DMS 273 treated with DMSO at 0.1 percent for 48 hours (cell line): ENCODE measurements at places on chromosomes 4 and X.

DNA sequence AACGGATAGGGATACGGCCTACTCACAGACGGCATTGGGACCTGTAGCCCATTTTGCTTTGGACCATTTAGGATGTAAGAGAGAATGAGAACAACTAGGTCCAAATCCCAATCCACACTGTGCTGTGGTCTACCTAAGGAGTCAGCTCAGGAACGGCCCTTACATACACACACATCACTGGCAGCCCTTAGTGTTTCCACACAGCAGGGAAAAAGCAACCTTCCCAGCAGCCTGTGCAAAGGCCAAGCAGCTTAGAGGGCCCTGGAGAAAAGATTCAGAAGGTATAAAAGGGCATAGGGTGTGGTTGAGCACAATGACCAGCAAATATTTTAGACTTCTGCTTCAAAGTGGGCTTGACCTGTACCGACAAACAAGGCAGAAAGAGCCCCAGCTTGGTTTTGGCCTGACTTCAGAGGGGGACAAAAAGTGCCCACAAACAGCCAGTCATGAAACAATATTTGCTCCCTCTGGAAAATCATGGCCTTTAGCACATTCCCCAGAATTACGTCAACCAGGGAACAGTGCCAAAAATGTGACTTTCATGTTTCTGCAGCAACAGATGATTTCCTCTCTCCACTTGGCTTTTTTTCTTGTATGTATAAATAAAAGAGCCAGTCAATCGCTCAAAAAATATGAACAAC is 359.5 kb upstream of the FGF16 start:
- DNase-seq = no peak

- no peak for DNase-seq
Measured at GRCh38 chr4:76968937-76969336, 19.4 kb downstream of the SEPTIN11 start.

DNA sequence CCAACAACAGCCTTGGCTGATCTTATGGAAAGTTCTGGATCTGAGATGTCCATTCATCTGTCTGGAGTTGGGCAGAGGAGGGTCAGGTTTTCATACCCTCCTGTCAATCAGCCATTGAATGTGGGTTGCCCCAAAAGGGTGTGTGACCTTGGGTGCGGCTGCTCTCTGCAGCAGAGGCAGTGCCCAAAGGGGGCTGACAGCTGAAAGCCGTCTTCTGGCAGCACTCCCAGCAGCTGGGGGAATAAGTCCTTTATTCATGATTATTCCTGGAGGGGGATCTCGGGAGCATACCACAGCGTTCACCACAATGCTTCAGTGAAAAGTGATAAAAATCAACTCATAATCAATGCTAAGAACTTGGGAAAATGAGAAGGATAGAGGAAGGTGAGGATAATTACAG is 54.7 kb downstream of the OTC start:
- DNase-seq = no peak

GRCh38 chr4:41471126-41472071 is 66.6 kb upstream of the LIMCH1 start:
- DNase-seq = no peak

GRCh38 chr4:110034026-110034393 is 121.3 kb downstream of the EGF start:
- no peak for DNase-seq

GRCh38 chr4:153537493-153537960 is 71.4 kb downstream of the TMEM131L start:
- no peak for DNase-seq
